ENCODE measurements at places on chromosomes 2 and 18.

DNA sequence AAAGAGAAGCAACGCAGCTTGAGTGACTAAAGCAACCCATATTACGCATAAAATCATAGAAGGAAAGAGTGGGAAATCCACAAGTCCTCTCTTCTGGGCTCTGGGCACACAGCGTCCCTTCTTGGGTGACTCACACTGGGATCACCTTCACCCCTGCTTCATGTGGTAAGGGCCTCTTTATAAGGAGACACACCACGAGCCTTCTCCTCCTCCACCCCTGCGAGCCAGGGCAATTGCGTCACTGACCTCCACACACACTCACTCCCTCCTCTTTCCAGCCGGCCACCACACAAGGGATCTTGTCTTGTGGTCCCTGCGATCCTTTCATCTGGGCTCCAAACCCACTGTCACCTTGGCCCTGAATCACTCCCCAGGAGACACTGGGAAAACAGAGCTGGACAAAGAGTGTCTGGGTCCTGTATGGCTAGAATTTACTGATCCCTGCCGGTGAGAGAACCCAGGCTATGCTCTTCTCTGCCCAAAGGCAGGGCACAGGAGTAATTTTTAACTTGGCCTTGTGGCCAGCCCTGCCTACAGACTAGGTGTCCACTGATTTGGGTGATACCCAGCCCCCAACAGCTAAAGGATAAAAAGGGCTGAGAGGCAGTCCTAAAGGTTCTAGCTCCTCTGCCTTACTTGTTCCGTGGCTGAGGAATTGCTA is 35.3 kb downstream of the NHEJ1 start:
- DNase-seq, result peak; percentile 77

DNA sequence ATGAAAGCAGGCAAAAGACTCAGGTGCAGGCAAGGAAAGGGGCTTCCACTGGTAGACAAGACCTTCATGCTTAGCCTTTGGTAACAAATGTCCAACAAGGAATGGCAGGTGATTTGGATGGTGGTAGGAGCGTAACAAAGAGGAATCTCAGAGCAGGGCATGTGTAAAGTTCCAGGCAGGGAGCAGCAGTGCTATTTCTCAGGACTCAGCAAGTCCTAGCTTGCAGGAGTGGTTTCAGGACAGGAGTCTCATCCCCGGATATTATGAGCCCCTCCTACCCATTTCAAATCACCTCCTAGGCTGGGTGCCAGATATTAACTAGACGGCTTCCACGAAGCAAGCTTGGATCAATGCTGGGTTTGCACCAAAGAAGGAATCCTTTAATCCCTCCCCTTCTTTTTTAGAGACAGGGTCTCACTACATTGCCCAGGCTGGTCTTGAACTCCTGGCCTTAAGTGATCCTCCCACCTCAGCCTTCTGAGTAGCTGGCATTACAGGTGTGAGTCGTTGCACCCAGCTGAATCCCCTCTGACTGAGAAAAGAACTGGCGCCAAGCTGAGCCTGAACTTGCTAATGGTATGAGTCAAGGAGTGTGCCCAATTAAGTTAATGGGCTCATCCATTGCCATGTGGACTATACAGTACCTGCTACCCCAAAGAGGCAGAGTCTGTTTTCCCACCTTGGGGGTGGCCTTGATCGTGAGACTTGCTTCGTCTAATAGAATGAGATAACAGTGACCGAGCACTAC is 190.3 kb downstream of the ARL4C start:
- no peak for DNase-seq

DNA sequence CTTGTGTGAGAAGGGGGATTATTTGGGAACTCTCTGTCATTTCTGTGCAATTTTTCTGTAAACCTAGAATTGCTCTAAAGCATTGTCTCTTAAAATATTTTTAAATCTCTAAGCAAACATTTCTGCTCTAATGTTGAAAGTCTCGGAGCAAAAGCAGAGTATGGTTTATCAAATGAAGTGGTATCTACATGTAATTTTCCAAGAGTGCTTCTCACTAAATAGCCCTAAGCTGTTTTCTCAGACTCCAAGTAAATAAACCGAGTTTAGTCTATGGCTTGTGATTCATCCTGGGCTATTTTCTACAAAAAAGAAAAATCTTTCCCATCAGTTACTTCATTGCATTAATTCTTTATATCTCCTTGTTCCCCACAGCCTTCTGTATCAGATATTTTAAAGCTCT is 90.8 kb downstream of the METTL4 start:
- DNase-seq, result no peak

DNA sequence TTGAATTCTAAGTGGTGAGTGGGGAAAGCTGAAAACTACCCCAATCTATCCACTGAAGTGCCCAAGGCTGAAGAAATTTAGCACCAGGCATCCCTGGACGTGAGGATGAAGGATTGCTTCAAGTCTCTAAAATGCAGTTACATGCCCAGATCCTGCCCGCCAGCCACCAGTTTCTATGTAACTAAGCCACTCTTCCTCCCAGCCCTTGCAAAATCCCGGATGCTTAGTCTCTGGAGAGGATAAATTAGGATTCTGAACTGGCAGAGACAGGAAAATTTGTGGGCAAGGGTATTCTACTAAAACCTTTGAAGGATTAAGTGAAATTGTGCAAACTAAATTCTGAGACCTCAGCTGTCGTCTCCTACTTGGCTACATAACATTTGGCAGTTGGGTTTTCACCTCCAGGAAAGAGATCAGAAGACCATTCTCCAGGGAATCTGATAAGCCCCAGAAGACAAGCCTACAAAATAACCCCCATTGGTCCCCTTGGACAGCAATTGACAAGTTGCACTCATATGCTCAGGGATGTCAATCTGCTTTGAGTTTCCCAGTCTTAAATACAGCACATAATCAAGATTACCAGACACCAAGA is 93.9 kb upstream of the CD226 start:
- DNase-seq, result no peak

GRCh38 chr2:72136933-72137497 is 10.6 kb downstream of the CYP26B1 start:
- DNase-seq, result no peak

DNA sequence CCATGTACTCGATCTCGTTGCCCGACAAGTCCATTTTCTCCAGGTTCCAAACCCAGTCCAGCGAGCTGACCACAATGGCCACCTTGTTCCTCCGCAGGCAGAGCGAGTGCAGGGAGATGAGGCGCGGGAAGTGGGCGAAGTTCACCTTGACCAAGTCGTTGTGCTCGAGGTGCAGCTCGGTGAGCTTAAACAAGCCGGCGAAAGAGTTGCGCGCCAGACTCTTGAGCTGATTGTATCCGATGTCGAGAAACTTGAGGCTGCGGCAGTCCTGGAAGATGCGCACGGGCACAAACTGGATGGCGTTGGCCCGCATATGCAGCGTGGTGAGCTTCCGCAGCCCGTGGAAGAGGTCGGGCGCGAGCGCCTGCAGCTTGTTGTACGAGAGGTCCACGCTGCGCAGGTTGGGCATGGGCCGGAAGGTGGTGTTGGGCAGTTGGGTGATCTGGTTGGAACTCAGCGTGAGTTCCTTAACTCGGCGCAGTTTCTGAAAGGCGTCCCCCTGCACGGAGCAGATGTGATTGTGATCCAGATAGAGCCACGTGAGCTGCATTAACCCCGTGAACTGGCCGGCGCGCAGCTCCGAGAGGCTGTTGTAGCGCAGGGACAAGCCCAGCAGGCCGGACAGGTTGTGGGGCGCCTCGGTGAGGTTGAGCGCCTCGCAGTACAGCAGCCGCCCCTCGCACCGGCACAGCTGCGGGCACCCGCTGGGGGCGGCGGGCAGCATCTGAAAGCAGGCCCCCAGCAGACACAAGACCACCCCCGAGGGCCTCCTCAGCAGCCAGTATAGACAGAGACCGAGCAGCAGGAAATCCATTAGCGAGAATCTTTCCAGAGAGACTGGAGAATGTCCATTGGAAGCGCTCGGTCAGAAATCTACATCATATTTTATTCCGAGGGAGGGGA is 1.3 kb downstream of the LRRTM1 start:
- DNase-seq, result no peak

GRCh38 chr2:46294176-46294836 is 2.9 kb upstream of the EPAS1 start:
- no peak for DNase-seq

DNA sequence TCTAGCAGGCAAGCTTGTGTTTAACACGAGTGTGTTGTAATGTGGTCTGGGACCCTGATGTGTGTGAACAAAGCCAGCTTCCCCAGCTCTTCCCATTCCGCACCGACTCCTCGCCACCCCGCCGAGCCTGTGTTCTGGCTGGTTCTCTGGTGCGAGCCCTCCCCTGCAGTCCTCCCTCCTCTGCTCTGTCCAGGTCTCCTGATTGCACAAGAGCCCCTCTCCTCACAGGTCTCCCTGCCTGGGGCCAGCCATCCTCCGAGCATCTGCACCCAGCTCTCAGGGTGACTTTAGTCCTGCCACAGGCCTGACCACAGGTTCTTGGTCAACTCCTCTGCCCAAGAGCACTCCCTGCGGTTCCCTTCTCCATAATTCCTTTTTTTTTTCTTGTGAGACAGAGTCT is 13.2 kb downstream of the SLC66A3 start:
- no peak for DNase-seq

GRCh38 chr2:80579756-80580155 is 275.2 kb upstream of the LRRTM1 start:
- no peak for DNase-seq

DNA sequence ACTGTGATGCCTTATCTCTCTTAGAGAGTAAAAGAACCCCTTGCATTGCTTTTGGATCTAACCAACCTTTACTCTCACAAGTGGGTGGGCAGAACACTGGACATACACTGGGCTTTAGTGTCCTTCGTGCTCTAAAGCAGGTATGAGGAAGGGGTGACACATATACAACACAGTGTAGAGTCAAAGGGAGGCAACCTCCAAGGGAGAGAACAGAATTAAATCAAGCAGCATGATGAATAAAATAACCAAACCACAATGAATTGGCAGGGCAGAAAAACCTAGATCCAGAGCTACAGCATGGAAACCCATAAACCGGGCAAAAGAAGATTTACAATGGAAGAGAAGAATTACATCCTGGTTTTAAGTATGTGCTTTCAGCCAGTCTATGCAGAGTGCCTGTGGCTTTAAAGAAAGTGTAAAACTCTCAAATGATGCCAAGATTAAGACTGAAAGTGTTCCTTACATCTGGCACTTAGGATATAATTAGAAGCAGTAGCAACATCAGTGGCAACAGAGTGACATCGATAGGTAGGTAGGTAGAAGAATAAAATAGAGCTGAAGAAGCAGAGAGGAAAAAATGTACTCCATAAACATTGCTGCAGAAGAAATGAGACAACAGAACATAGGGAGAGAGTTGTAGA is 191.7 kb upstream of the ZC3H15 start:
- no peak for DNase-seq

DNA sequence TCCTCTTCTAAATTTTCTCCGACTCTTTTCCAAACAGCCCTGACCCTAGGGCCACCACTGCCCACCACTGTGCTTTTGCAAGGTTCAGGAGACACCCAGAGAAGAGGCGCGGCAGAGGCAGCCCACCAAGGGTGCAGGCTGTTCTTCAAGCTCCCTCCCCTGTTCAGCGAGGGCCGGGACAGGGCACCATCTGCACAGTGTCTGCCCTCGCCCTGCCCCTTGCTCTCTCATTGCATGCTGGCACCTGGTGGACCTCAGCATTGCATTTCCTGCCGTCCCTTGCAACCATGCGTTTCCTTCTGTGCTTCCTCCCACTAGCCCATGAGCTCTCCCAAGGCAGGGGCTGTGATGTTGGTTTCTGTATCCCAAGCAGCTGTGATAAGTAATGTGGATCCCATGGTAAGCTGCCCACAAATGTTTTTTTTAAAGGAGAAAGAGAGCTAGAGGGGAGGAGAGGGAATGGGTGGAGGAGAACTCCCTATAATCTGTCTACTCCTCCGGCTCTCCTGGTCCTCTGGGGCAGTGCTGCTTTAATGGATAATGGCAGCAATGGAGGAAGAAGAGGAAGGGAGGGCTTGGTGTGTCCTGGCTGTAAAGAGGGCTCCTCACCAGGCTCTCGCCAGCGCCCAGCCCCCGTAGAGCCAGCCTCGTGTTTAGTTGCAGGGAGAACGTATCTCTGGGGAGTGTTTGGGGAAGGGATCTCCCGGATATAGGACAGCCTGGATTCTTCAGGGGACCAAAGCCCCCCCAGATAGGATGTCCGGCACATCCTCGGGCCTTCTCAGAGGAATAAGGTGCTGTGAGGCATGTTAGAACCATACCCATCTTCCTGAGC is 15.6 kb upstream of the YWHAQ start:
- no peak for DNase-seq

Data from HS-27A (cell line).